ENCODE measurements at places on chromosomes 3 and 15.

GRCh38 chr15:67611370-67612369 lies 69.2 kb downstream of the MAP2K5 start:
- DNase-seq, result peak; percentile 78

DNA sequence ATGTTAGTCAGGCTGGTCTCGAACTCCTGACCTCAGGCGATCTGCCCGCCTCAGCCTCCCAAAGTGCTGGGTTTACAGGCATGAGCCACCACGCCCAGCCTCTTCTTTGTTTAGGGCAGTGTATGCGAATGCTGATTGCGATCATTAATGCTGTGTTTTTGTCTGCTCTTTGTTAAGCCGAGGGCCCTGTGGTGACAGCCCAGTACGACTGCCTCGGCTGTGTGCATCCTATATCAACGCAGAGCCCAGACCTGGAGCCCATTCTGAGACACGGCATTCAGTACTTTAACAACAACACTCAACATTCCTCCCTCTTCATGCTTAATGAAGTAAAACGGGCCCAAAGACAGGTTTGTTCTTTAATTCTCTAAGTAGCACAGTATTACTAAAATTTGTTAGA lies 7.8 kb downstream of the KNG1 start:
- DNase-seq, result no peak

DNA sequence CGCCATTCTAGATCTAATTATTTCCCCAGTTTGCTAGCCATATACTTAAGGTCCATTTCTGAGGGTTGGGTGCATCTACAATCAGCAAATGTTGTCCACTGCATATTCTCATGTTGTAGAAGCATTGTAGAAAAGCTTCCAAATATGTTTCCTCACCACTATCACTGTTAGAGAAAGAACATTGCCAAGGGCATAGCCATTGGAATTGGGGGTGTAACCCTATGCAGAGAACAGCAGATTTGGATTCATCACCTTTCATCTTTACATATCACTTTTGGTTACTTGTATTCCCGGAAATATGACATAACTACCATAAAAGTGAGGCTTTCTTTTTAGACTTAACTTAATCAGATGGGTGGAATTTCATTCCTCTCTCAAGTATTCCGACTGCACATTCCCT lies 203.6 kb downstream of the LSAMP start:
- DNase-seq, result no peak

- no peak for DNase-seq
Measured at GRCh38 chr15:81502439-81502838, 128.4 kb upstream of the TMC3 start.

GRCh38 chr3:71653414-71653807 lies 69.9 kb upstream of the FOXP1 start:
- no peak for DNase-seq

GRCh38 chr3:29763115-29763514 lies 482.2 kb downstream of the RBMS3 start:
- no peak for DNase-seq

- DNase-seq, result no peak
Measured at GRCh38 chr15:77384589-77385359, 35.1 kb downstream of the PEAK1 start.

DNA sequence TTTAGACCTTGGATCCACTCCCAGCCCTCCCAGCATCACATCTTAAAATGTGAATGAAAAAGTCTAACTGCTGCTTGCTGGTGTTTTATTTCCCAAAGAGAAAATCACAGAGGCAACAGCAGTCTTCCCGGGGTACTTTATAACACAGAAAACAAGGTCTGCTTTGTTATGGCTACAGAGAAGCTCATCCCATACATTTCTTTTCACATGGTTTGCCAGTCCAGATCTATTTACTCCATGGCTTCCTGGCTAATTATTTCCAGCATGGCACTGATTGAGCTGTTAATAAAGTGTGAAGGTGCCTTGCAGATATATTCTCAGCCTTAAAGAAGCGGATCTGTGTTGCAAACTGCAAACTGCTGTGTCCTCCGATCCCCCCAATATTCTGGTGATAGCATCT lies 466.1 kb upstream of the CFAP20DC start:
- DNase-seq, result no peak

GRCh38 chr15:19956124-19956796 lies 585.3 kb downstream of the GOLGA6L6 start:
- DNase-seq, result no peak

GRCh38 chr3:188396900-188397299 lies 242.9 kb downstream of the LPP start:
- peak; percentile 30 for DNase-seq

DNA sequence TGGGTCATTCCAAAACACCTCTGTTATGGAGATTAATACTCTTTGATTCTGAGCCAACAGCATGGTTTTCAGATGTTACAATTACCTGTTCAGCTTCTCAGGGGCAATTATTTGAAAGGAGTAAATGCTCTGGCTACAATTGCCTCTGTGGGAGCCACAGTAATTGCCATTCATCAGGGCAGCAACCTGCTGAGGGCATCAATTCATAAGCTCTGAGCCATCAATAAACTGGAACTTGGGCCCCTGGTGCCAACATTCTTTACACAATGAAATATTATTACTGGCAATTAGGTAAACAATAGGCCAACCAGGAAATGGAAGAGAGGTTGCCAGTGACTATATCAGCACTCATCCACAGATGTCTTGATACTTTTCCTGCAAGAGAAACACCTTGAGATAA lies 660.8 kb downstream of the MECOM start:
- peak; percentile 19 for DNase-seq

DNA sequence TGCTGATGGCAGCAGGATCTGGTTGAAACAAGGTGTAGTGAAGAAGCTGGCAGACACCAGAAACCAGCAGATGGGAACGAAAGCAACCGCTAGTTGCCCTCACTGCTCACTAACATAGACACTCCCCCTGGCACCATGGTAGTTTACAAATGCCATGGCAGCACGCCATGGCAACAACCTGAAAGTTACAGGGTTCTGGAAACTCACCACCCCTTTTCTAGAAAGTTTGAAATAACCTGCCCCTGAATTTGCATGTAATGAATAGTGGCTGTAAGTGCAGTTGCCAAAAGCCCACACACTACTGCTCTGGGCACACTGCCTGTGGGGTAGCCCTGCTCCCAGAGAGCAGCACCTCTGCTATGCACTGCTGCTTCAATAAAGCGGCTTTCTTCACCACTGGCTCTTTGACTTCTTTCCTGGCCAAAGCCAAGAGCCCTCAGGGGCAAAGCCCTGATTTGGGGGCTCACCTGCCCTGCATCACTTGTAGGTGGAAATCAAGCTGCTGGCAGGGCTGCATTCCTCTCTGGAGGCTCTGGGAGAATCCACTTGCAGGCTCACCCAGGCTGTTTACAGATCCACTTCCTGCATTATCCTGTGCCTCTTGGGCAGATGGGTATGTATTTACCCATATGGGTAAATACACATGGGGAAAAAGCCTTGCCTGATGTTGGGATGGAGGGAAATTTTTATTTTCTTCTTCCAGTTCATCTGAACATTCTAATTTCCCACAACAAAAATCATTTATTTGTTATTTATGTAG lies 2.0 kb upstream of the GP9 start:
- DNase-seq, result peak; percentile 31

DNA sequence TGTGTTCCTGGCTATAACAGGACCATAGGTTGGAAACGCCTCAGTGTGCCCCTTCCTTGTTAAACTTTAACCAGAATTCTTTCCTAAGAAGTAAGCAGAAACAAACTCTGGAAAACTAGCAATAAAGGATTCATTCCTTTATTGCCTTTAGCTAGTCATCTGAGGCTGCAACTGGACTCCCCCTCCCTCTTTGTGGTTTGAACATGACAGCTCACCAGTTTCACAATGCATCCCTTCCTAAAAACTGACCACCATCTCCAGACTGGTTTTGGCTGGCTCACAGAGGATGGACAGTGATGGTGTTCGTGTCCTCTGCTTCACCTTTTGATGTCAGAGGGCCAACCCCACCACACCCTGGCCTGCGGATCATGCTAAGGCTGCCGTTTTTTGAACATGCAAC lies 27.9 kb upstream of the TGFBR2 start:
- DNase-seq, result peak; percentile 23

DNA sequence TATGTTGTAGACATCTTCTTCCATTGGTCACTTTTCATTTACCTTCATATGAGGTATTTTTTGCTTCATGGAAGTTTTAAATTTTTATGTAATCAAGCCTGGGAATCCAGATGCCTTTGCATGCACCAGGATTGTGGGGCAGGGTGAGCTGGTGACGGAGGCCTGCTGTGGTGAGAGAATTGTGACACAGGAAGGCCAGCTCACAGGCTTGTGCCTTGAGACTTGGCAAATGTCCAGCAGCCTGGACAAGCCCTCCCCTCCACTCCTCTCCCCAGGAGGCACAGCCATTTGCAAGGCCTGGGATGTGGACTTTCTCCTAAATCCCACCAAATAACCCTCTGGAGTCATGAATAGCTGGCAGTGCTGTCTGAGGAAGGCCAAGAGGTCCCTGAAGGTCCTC lies 67.4 kb downstream of the RHCG start:
- no peak for DNase-seq

DNA sequence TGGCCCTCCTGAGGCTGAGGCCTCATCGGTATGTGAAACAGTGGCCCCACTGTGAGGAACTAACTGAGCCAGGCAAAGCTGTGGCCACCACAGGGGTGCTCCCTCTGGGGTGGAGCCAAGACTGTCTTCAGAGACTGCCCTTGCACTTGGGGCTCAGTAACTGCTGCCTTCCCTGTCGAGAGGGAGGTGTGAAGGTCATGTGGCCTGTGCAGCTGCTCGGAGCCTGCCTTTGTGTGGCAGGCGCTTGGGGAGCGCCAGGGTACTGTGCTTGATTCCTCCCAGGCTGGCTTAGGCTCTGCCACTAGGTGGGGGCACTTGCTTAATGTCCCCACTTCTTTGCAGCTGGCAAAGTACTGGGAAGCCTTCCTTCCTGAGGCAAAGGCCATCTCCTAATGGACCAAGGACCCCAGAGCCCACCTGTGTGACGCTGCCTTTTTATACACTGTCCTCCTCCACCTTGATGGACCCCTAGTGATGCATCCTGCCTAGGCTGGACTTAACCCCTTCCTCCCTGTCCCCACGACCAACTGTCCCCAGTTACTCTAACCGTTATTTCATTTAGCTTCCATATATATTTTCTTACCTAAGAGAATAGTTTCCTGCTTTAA lies 14.2 kb upstream of the SNX22 start:
- DNase-seq, result no peak

- DNase-seq, result no peak
Measured at GRCh38 chr3:189365609-189366564, 194.1 kb downstream of the TPRG1 start.

DNA sequence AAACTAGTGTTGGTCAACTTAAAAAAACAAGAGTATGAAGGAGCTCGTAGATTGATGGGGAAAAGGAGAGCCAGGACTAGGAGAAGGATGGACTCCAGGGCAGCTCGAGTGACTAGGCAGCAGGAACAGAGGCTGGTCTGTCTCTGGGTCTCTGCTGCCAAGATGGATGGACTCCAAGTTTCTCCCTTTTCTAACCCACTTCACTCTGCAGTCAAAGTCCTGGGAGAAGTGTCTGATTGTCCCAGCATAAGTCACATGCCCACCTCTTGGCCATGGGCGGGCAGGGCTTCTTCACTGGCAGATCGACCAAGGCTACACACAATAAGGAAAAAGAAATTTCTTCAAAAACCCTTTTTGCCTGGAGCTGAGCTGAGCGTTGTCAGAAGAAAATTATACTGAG lies 9.2 kb upstream of the EPB42 start:
- no peak for DNase-seq

DNA sequence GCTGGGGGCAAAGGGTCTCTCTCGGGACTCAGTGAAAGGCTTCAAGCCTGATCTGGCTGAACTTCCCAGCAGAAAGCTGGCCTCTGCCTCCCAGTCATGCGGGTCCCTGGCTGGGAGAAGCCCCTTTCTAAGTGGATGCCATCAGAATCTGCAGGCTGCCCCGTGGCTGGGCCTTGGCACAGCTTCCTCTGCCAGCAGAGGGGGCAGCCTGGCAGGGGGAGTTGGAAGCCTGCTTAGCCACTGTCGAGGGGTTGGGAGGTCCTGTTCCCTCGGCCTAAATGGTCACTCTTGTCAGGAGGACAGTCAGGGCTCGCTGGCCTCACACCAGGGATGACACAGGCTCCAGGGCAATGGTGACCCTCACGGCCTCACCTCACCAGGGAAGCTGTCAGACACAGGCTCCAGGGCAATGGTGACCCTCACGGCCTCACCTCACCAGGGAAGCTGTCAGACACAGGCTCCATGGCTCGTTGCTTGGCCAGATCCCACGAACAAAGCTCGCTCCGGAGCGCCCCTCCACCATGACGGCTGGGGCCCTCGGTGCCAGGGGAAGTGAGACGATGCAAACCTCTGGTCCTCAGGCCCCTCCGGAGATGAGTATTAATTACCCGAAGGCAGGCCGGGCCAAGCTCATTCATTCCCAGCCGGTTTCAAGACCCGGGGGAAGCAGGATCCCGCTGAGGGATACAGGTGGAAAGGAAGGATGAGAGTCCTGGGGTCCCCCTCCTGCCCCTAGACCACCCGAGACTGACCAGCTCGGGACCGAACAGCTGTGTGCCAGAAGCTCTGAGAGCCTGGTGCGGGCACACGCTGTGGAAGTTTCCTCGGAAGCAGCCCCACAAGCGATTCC lies 151.0 kb downstream of the CHSY1 start:
- no peak for DNase-seq

DNA sequence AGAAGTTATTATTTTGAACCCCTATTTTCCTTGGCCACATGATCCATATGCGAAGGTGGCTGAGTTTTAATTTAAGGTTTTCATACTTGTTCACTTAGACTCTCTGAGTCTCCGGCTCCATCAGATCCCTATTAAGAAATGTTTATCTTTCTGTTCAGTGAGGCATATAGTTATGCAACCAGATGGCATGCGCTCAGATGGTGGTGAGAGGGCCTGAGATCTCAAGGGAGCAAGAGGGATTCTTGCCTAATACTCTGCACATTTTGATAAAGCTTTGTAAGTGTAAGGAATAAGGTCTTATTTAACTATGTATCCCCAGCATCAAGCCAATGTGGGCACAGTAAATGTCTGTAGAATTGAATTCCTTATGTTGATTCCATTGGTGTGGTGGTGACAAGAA lies 78.9 kb upstream of the DPH6 start:
- DNase-seq, result peak; percentile 12

- no peak for DNase-seq
Measured at GRCh38 chr15:86135041-86135440, 55.4 kb downstream of the AGBL1 start.

DNA sequence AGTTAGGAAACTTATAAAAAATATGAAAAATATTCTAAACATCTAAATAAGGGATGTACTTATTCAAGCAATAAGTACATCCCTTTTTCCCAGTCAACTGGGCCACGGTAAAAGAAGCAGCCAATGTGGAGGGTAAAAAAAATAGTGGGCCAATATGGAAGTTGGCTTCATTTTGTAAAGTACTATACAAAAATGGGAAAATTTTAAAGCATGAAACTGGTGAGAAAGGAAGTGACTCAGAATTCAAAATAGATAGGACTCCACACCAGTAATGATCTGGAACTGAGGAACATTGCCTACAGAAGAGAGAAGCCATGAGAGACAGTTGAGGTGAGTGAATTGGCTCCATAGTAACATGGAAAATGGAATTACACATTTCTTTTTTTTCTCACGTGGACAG lies 108.9 kb downstream of the FNDC3B start:
- DNase-seq, result no peak

Measured in small intestine (tissue), 16 donors.